AG04449 (cell line): ENCODE measurements at places on chromosomes 2 and 18.

GRCh38 chr2:198203336-198204069, 399.1 kb downstream of the PLCL1 start:
- DNase-seq: no peak

DNA sequence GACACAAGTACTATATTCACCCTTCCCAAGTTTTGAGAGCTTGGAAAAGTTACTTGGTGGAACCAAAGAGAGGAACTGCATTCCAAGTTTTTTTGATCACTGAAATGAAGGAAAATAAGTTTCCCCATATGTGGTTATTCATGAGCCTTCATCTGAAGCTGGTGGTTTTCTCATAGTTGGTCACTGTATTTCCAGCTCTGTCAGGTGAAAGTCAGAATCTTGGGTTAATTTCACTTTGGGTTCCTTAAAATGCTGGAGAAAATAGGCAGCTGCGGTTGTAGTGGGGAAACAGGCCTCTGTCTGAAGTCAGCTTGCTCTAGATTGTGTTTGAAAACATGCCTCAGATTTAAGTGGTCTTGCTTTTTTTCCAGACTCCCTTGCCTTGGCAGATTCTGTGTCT, 200.5 kb downstream of the HRH4 start:
- DNase-seq: no peak

GRCh38 chr2:21376864-21377263, 253.1 kb downstream of the TDRD15 start:
- DNase-seq: no peak

- no peak for DNase-seq
Observed at GRCh38 chr18:49619801-49620200, 57.9 kb downstream of the LIPG start.
